Ovary (tissue), 10 donors: ENCODE measurements at places on chromosomes 2 and 18. TPM values are rescaled to one million over a fixed set of nuclear protein-coding genes. Genes with fewer than 3 reads are reported as not detected.

DNA sequence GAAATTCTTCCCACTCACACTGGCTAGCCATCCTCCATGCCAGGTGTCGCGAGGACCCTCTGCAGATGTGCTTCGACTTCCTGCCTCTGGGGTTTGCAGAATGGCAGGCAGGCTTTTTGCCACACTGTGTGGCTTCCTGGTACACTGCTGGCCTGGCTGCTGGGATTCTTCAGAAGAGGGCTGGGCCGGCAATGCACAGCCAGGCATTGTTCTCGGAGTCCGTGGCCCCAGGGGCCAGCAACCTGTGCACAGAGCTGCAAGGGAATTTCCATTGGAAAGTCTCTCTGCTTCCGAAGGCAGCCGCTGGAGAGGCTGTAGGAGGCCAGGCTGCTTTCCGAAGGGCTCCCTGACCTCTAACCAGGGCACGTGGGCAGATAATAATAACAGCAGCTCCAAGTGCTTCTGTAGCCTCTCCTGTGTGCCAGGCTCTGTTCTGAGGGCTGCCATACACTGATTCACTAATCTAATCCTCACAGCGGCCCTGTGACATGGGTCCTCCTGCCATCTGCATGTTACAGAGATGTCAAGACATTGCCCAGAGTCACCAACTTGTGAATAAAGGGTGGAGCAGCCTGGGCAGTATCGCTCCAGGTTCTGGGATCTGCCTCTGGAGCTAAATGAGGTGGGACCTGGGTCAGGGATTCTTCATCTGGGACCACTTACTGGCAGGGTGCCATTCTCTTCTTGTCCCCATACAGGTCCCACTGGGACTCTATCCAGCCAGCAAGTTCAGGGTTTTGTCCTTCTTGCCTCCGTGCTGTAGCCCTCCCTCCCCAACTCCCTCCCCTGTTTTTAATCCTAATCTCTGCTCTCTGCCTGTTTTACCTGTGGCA is 5.0 kb downstream of the LDLRAD4 start:
- H3K27me3 ChIP-seq, result no peaks in the 10 kb centered on the region
- H3K36me3 ChIP-seq, result no peaks in the 10 kb centered on the region
- no peak overlapping the region for H3K27ac ChIP-seq
- peaks cover 1% of the 10 kb centered on the region for H3K4me1 ChIP-seq
- no peak overlapping the region for H3K4me3 ChIP-seq

DNA sequence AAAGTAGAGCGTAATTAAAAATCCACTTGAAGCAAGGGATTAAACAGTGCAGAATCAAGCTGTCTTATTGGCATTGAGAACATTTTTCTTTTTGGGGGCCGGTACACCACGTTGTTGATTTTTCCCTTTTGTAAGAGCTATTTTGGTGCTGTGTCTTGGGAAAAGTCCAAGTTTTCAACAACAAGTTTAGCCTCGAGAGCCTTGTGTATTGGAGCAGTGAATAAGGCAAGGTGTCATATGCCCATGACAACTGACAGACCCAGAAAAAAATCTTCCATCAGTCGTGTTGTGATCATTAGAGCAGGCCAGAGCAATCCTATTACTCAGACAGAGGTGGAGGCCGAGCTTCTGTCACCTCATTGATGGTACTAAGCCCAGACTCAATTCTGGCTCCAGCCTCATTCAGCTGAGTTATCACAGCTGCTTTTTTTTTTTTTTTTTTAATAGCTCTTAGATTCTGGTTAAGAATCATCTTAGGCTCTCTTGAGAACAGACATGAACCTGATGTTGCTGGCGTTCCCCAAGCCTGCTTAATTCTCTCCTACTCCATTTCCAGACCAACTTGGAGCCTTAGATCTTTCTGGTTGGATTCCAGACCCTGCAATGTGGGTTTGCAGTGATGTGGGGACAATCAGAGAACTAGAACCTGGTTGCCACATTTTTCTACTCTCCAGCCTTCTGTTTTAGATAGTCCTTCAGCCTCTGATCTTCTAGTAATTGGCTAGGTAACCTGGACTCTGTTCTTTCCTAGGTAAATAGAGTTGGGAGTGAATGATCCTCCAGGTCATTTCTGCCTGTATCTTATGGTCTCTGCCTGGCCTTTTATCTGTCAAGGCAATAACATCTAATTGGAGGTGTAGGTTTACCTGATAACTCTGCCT is 43.1 kb downstream of the MOGAT1 start:
- peak; percentile 60 for DNase-seq
- H3K4me3 ChIP-seq, result no peak overlapping the region
- H3K27ac ChIP-seq, result peak overlapping the region; percentile 21

DNA sequence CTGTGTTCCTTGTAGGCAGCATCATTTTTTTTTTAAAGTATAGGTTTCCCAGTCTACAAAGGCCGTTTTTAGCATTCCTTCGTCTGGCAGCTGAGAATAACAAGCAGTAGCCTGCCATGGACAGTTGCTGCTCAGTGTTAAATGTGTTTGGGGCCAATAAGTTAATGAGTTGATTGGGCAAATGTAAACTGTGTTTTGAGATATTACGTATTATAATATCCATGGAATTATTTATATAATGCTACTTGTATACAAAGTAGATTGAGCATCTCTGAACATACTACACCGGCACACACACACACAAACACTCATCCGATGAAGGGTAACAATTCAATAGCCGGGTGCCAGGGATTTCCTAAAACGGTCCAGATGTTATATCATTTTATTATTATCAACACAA is 97.2 kb downstream of the IRS1 start:
- no peaks in the 10 kb centered on the region for H3K4me1 ChIP-seq
- no peaks in the 10 kb centered on the region for H3K27me3 ChIP-seq
- H3K36me3 ChIP-seq, result no peaks in the 10 kb centered on the region
- no peak overlapping the region for H3K27ac ChIP-seq
- no peak for DNase-seq

Gene TRABD2A
- 71.0 TPM for total RNA-seq

- H3K4me1 ChIP-seq, result no peaks in the 10 kb centered on the region
- H3K4me3 ChIP-seq, result no peak overlapping the region
- DNase-seq, result no peak
- no peak overlapping the region for H3K27ac ChIP-seq
- H3K36me3 ChIP-seq, result no peaks in the 10 kb centered on the region
Observed at GRCh38 chr2:99977966-99978365, 164.4 kb downstream of the AFF3 start.

Gene COL4A4
- 2.1 TPM for total RNA-seq

Gene FAM98A
- 51.1 TPM for total RNA-seq

GRCh38 chr18:73316513-73316912 is 448.7 kb upstream of the NETO1 start:
- H3K36me3 ChIP-seq, result no peaks in the 10 kb centered on the region
- no peaks in the 10 kb centered on the region for H3K4me1 ChIP-seq
- no peak overlapping the region for H3K4me3 ChIP-seq
- H3K27ac ChIP-seq, result no peak overlapping the region
- H3K27me3 ChIP-seq, result no peaks in the 10 kb centered on the region

- H3K36me3 ChIP-seq, result no peaks in the 10 kb centered on the region
- H3K27ac ChIP-seq, result no peak overlapping the region
- H3K27me3 ChIP-seq, result no peaks in the 10 kb centered on the region
- peaks cover 4% of the 10 kb centered on the region for H3K4me1 ChIP-seq
- no peak for DNase-seq
Observed at GRCh38 chr2:126635281-126635680, 20.7 kb upstream of the GYPC start.

DNA sequence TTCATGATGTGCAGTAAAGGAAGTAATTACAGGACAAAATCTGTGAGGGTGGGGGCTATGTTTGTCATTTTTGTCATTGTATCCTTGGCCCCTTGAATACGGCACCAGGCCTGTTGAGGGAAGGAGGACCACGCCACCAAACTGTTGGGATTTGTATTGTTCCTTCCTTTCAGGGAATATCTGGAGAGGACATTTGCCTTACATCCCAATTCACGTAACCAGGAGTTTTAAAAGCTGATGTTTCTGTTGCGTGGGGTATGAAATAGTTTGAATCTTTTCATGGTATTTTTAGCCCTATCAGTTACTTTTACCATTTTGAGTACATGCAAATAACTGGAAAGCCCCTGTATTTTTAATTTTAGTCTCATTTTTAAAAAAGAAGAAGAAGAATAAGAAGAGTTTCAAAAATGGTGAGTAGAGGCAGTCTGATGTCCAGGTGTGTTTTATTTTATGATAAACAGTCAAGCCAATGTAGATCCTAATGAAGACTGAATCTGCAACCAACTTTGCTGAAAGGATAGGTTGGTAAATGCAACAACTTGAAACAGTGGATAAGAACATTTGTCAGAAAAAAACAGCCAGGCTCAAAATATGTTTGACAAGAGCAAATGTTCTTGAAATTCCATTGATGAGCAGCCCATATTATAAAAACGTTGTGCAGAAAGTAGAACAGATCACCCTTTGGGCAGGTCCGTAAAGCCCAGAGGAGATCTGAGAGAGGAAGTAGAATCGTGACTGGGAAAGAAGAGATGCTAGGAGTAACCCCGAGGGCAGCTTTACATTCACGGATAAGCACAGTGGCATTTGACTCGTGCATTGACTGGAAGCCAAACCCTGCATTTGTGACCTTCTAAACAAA is 54.5 kb downstream of the RASGRP3 start:
- DNase-seq, result no peak
- no peak overlapping the region for H3K4me3 ChIP-seq
- H3K36me3 ChIP-seq, result no peaks in the 10 kb centered on the region
- H3K4me1 ChIP-seq, result no peaks in the 10 kb centered on the region
- no peak overlapping the region for H3K27ac ChIP-seq
- H3K27me3 ChIP-seq, result no peaks in the 10 kb centered on the region

Gene COLEC12
- 6.3 TPM for total RNA-seq

DNA sequence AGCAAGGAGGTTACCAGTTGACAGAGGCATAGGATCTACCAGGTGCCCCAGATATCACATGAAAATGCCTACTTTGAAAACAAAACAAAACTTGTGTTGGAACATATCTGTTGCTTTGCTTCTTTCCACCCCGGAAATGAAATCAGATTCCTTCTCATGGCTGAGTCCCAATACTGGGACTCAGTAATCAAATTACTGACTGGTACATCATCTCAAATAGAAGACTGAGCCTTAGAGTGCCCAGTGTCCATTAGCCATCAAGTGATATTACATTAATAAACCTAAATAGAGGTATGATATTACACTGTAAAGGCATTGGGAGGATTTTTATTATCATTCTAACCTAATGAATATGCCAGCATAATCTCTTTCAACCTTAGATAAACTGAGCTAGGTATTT is 48.6 kb upstream of the MSTN start:
- H3K4me1 ChIP-seq, result no peaks in the 10 kb centered on the region
- H3K27ac ChIP-seq, result no peak overlapping the region
- no peaks in the 10 kb centered on the region for H3K36me3 ChIP-seq
- no peak overlapping the region for H3K4me3 ChIP-seq
- no peak for DNase-seq

DNA sequence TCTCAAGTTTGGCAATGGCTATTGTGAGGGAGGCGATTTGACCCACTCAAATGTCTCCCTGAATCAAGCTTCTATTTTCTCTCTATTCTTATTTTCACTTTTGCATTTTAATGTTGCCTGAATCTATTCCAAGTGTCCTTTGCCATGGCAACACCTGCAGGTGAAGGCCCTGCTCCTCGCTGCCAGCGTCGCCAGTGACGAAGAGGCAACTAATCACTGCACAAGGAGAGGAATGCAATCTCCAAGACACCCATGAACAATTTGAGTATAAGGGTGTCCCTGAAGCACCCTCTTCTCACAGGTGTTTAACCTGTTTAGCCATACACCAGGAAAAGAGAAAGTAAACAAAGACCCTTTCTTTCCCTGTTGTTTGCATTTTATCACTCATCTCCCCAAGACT is 165.6 kb upstream of the VRK2 start:
- no peaks in the 10 kb centered on the region for H3K4me1 ChIP-seq
- no peak for DNase-seq
- no peak overlapping the region for H3K27ac ChIP-seq

Gene LRRC30
- not detected for total RNA-seq
